ENCODE measurements at places on chromosomes 2 and 18.
A peak's percentile ranks its signal among the peaks of the same experiment; 100 is the strongest.

GRCh38 chr2:159126432-159127022 is 158.1 kb downstream of the TANC1 start:
- DNase-seq: no peak

DNA sequence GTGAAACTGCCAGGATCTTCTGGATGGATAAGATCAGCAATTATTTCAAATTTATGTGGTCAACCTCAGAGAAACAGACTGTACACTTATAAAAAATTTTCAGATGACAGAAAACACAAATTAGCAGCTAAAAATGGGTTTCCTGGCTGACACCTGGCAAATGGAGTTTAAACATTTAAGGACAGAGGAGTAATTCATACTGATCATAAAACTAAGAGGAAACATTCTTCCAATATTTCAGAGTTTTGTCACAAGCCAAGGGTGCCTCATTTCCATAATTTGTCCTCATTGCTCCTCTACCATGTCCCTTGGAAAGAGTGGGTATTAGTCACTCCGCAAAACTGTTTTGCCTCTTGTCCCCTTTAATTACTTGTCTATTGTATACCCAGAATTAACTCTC is 70.2 kb downstream of the TMEFF2 start:
- DNase-seq: no peak

GRCh38 chr2:191501561-191502168 is 176.3 kb upstream of the NABP1 start:
- no peak for DNase-seq

DNA sequence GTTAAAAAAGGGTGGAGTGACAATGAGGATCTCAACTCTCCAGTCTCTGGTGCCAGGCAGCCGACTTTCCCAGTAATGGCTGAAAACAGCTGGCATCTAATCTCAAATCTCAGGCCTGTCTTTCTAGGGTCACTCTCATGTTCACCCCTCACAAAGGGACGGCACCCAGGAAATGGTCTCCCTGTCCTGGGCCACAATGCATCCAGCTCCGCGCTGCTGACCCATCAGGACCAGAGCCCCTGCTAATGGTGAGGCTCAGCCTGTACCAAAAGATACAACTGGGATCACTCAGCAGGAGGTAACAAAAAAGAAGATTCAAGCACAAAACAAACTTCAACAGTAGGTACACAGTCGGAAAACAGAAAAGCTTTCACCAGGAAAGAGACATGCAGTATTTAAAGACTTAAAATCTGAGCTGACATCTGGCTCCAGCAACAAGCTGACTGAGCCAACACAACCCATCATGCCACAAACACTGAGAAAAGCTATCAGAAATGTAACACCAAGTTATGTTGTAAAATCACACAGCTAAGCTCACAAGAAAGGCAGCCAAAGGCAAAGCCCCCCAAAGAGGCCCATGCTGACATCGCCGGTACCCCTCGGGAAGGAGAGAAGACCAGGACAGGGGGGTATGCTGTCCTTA is 13.6 kb upstream of the KIDINS220 start:
- no peak for DNase-seq

GRCh38 chr2:103008586-103008985 is 246.8 kb downstream of the TMEM182 start:
- peak; percentile 22 for DNase-seq

- no peak for DNase-seq
Observed at GRCh38 chr2:46654801-46655200, 175.4 kb downstream of the TMEM247 start.

- DNase-seq: no peak
Observed at GRCh38 chr2:20281876-20282275, 56.9 kb upstream of the SDC1 start.

DNA sequence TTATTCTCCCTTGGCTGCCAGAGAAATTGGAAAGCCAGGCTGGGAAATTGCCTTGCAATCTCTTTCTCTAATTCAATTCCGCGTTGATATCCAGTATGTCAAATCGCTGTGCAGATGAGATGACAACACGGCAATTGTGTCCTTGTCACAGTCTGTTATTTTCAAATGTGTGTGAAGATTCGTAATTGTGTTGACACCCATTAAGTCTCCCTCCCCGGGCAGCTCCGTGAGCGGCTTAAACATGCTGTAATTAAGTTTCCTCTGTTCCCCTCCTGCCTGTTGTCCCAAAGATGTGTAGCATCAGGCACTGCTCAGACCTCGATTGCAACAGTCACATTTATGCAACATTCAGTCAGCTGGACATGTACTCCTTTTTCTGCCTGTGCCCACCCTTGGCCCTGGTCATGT is 209.5 kb downstream of the LPIN1 start:
- no peak for DNase-seq

GRCh38 chr2:1610096-1610485 is 134.2 kb downstream of the PXDN start:
- DNase-seq: no peak

DNA sequence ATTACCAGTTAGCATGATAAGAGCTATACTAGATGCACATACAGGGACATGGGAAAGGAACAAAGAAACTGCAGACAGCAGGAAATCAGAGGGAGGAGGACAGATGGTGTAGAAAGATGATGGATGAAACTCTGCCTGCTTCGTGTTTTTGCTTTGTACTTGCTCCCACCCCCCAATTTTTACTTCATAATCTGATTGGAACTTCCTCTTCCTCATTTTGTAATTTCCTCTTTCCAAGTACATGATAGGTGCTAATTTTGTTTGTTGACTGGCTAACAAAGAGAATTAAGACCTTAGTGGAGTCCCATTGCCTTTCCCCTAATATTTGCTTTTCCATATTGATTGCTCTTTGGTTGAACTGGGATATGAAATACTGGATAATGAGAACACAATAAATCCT is 76.0 kb upstream of the PELI1 start:
- no peak for DNase-seq

DNA sequence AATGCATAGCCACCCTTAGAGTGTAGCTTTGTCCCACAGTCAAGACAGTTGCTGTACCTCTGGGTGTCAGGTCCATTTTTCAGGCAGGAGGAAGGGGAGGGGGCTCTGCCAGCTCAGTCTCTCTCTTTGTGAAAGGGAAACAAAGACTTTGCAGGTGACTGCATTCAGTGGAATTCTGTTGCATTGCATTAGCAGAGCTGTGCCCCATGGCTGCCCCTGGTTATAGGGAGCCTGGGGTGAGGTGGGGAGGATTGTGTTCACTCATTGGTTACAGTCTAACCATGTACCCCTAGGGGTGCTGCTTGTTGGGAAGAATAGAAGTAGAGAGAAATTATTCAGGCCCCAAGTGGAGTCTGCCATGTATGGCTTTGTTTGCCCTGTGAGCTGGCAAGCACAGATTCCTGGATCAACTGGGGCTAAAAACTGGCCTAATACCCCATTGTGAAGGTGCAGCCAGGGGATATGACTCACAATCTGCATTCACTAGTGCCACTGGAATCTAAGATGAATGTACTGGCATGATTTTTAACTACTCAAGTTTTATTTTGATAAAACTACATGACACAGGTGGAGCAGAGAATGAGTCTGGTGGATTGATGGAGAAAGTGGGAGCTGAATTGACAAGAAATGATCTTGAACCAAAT is 118.4 kb downstream of the SH3BP4 start:
- peak; percentile 18 for DNase-seq

All from iPS DF 6.9 (cell line).